NCI-H345 (cell line): ENCODE measurements at places on chromosomes 7 and 10.

- no peak for DNase-seq
Observed at GRCh38 chr10:89554433-89554832, 19.0 kb upstream of the SLC16A12 start.

DNA sequence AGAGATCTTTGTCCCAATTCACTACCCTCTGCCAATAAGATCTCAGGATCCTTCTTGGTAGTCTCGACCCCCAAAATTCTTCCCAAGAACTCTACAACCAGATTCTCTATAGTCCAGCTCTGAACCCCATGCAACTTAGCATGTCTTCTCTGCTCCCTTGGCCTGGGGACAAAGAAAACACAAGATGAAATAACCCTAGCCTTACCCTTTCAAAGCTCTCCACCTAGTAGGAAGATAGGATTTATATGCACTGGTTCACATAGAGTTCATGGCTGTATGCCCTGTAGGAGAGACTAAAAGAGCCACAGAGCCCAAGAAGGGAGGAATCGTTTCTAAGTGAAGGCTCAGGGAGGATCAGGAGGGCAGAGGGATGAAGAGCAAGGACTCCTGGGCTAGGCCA lies 96.1 kb downstream of the PPP1R3C start:
- no peak for DNase-seq

- DNase-seq = no peak
Observed at GRCh38 chr10:111017098-111017497, 59.7 kb upstream of the ADRA2A start.

DNA sequence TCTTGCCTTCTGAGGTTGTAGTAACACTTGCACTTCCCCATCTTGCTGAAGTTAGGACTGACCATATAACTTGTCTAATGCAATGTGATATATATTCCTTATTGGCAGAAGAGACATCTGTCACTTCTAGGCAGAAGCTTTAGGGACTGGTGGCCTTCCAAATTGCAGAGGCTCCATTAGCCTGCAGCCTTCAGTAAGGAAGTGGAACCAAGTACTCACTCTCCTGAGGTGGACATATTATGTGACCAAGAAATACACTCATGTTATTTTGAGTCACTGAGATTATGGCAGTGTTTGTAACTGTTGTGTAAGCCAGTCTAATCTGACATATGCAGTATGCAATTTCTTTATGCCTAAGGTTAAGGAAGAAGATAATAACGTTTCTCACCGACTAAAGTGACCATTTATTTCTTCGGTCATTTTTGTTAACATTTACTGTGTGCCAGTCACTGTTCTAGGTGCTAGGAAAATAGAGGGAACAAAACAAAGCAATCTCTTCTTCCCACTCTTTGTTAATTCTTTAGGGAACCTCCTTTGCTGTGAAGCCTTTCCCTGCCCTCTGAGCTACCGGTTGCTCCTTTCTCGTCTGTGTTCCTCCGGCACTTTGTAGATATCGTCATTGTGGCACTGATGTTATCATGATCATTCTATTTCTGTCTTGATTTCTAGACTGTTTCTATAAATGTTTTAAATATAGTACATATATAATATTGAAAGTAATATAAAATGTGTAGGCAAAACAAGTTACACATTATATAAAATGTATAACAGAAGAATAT lies 52.9 kb upstream of the HBP1 start:
- DNase-seq = no peak

DNA sequence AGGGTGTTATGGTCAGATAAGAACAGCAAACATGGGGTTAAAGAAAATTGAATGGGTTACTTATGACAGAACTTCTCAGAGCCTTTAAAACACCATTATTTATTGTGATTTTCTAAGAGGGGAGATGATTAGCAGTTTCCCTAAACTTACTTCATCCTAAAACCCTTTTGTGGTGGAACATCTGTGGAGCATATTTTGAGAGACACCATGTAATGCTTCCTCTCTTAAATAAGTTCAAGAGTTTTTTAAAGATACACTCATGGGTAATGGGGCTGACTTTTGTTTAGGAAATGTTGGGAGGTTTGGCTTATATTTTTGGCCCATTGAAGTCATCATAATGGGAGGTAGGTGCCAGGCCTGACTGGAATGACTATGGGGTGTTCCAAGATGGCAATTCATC lies 8.4 kb upstream of the PDCD4 start:
- no peak for DNase-seq

- peak; percentile 75 for DNase-seq
Observed at GRCh38 chr7:4610768-4611467, 71.2 kb upstream of the FOXK1 start.

DNA sequence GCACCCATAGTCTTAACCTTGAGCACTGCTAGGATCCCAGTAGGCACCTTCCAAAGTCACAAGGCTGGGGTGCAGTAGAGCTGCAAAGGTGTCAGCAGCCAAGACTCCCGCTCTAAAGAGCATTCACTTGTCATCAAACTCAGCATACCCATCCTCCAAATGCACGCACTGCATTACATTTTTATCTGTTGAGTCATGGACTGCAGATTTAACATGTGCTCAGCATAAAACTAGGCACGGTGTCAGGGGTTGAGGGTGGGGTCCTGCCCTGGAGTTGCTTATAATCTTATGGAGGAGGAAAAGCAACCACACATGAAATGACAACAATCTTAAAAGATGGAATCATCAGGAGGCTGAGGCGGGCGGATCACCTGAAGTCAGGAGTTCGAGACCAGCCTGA lies 102.6 kb downstream of the PARP12 start:
- DNase-seq = no peak

- DNase-seq = no peak
Observed at GRCh38 chr7:146937836-146938235, 821.2 kb downstream of the CNTNAP2 start.

GRCh38 chr7:40059057-40059456 lies 75.4 kb downstream of the MPLKIP start:
- DNase-seq = no peak

DNA sequence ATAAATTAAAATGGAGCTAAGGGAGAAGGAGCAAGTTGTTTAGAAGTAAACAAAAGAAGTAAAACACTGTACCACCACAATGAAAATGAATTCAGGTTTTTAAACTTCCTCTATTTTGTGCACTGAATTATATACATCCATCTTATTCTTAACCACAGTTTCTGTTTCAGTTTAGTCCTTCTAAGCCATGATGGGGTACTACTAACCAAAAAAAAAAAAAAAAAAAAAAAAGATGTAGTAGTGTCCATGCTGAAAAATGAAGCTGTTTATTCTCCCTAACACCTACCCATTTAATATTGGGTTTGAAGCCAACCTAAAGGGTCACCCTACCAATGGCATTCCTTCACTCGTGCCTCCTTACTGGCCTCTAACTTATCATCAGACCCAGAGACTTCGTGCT lies 3.4 kb upstream of the BMPR1A start:
- no peak for DNase-seq

GRCh38 chr7:9201928-9202327 lies 768.5 kb downstream of the NXPH1 start:
- DNase-seq = no peak

DNA sequence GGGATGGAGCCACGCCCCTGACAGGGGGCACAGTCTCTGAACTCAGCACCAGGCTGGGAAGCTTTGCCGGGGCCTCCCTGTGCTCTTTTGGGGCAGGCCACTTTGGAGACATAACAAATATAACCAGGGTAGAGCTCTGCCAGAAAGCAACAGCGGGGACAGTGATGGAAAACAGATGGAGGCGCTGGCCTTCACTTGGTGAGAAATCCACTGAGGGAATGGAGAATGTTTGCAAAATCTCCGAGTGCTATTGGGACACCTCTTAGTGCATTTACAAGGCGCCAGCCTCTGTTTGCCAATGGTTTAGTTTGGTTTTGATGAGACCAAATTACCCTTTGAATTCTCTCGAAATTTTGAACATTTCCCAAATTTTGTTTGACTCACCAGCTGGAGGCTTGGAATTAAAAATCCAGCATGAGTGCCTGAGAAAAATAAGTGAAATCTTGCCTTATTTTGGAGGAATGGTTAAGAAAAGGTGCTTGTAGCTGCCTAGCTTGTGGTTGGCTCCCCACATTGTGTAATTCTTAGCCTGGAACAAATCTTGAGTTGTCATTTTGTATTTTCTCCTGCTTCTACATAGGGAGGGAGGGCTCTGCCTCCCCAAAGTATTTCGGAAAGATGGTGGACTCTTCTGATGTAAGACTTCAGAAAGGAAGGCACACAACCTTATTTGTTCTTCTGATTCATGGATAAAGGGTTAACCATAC lies 980.5 kb downstream of the LRMDA start:
- DNase-seq = no peak

GRCh38 chr10:98242823-98243222 lies 25.2 kb downstream of the LOXL4 start:
- DNase-seq = no peak

GRCh38 chr10:101668566-101668965 lies 26.4 kb downstream of the FBXW4 start:
- no peak for DNase-seq

GRCh38 chr10:132408367-132408781 lies 11.4 kb downstream of the PWWP2B start:
- no peak for DNase-seq
